ENCODE measurements at places on chromosomes 16 and 17.

DNA sequence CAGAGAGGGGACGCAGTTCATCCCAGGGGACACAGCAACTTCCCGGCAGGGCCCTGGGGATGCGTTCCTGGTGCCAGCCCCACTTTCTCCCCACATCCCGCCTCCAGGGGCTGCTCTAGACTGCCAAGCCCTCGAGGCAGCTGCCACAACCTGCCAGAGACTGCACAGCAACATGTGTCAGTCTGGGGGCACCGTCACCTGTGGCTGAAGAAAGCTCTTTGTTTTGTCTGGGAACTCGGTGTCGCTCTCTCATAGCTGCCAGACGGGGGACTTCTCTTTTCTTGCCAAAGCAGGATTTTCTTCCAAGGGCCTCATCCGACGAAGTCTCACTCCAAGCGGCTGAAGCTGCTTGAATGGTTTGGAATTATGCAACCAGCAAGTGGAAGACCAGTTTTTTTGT lies 43.7 kb downstream of the COTL1 start:
- peaks cover 10% of the 10 kb centered on the region for H3K36me3 ChIP-seq
- no peaks in the 10 kb centered on the region for H3K27me3 ChIP-seq
- no peak overlapping the region for H3K27ac ChIP-seq

- no peaks in the 10 kb centered on the region for H3K4me1 ChIP-seq
- DNase-seq, result no peak
- H3K4me3 ChIP-seq, result no peak overlapping the region
- no peaks in the 10 kb centered on the region for H3K27me3 ChIP-seq
Measured at GRCh38 chr17:27519550-27519949, 63.3 kb downstream of the KSR1 start.

DNA sequence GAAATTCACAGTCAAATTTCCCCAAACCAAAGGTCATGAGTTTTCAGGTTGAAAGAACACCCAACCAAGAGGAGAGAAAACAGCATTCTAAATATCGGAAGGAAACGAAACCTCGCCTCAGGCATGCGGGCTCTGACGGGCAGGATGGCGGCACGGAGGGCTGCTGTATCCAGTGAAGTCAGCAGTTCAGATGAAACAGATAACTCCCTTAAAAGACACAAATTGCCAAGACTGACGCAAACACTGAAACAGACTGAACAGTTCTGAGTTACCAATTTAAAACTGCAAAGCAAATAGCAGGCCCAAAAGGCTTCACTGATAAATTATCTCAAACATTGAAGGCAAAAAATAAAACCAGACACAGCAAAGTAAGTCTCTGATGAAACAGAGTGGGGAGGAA lies 20.6 kb upstream of the CDH15 start:
- H3K36me3 ChIP-seq, result no peaks in the 10 kb centered on the region
- H3K27me3 ChIP-seq, result no peaks in the 10 kb centered on the region
- no peaks in the 10 kb centered on the region for H3K4me1 ChIP-seq
- H3K27ac ChIP-seq, result no peak overlapping the region
- DNase-seq, result no peak

- no peak overlapping the region for H3K27ac ChIP-seq
- no peaks in the 10 kb centered on the region for H3K27me3 ChIP-seq
- no peaks in the 10 kb centered on the region for H3K36me3 ChIP-seq
- DNase-seq, result no peak
- H3K4me3 ChIP-seq, result no peak overlapping the region
Measured at GRCh38 chr16:74183601-74184360, 112.8 kb upstream of the PSMD7 start.

GRCh38 chr16:21162661-21163151 lies 4.2 kb downstream of the LDAF1 start:
- no peak for DNase-seq
- H3K27ac ChIP-seq, result no peak overlapping the region
- no peak overlapping the region for H3K4me3 ChIP-seq
- H3K27me3 ChIP-seq, result no peaks in the 10 kb centered on the region

DNA sequence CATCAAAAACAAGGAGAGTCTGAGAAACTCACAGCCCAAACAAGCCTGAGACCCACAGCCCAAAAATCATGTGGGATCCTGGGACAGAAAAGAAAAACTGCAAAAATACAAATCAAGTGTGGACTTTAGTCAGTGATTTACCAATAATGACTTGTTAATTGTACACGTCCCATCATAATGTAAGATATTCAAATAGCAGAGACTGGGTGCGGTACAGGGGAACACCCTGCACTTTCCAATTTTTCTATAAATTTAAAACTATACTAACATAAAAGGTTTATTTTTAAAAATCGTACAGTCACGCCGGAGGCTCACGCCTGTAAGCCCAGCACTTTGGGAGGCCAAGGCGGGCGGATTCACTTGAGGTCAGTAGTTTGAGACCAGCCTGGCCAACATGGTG lies 8.8 kb downstream of the CEP131 start:
- DNase-seq, result no peak
- no peaks in the 10 kb centered on the region for H3K27me3 ChIP-seq
- H3K4me1 ChIP-seq, result no peaks in the 10 kb centered on the region
- H3K36me3 ChIP-seq, result no peaks in the 10 kb centered on the region
